ENCODE measurements at places on chromosomes 7 and 10.

GRCh38 chr7:44046321-44047061 is 2.0 kb downstream of the DBNL start:
- no peak for DNase-seq

- no peak for DNase-seq
These were observed 77.9 kb downstream of the SGMS1 start for GRCh38 chr10:50545846-50546245.

GRCh38 chr10:53422223-53422888 is 649.8 kb upstream of the MBL2 start:
- no peak for DNase-seq

- no peak for DNase-seq
These were observed 29.0 kb downstream of the MGAM2 start for GRCh38 chr7:142140401-142140959.

GRCh38 chr10:77907900-77908717 is 18.4 kb downstream of the DLG5 start:
- DNase-seq = no peak

- DNase-seq = no peak
These were observed 257.4 kb downstream of the KCNMA1 start for GRCh38 chr10:77380191-77380590.

DNA sequence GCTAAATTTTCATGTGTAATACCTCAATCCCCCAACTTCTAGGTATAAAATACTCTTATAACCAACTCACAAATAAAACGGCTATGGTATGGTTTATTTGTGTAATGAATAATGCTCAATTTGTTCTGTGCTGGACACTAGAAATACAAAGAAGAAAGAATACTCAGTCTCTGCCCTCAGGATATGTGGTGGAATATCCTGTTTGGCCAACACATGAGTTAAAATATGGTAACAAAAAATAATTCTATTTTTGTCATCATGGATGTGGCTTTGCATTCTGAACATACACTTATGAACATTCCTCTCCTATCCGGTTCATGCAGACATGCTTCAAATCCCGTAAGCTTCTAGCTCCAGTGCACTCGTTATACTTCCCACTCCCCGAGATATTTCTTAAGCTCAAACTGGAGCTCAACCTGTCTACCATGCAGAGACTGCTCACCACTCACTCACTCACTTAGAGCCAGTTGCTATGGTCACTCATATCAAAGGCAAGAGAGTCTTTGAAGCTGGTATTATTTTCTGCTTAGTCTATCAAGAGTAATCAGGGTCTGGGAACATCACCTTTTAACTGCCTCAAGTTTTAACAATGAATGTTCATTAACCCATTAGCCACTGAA is 53.8 kb upstream of the SLC16A12 start:
- no peak for DNase-seq

DNA sequence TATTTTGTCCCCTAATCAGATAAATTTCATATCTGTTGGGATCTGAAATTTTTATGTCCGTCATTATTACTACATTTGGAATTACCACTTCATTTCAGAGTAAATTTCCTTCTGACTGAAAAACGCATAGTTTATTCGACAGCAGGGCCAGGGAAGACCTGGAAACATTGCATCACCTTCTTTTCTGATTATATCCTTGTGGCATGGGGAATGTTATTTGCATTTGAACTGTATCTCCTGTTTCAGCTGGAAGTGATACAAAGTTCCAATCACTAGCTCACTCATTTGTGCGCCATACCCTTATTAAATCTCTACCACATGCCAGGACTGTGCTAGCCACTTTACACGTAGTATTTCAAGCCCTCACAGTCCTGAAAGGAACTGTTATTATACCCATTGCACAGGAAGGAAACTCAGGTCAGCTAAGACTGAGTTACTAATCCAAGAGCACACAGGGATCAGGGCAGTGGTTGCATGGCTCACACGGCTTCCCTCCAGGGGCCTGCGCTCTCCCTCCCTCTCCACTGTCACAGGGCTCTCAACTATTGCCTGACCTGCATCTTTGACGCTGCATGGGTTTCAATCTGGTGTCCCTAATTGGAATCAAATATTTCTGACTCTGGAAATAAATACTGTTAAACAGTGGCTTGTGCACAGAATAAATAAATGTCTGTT is 84.4 kb upstream of the NANOS1 start:
- DNase-seq = no peak

GRCh38 chr7:20330928-20331909 is 519 bp downstream of the ITGB8 start:
- no peak for DNase-seq

DNA sequence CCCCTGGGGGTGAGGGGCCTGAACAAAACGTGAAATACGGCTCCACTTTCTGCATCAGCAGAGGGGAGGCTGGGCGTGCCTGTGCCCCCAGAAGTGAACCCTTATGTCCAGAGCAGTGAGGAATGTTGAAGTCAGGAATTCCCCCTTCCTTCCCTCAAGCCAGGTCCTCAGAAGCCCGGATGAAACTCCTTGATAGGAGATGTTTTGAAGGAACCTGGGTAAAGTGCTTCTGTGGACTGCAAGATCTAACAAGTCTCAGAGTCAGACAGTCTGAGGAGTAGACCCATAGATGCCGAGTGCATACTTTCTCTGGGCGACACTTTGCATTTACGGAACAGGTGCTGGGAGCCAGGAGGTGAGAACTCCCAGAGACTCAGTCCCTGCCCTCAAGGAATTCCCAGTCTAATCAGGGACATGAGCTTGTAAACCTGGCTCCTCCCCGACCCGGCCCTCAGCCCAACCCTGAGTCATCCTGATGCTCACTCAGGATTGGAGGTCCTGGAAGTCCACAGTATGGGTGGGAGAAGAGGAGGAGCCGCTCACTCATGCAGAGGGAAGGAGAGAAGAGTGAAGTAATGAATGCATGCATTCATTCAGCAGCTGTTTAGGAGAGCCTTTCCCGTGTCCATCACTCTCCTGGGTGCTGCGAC is 179.5 kb upstream of the ITGB1 start:
- no peak for DNase-seq

- DNase-seq = no peak
These were observed 57.3 kb downstream of the ZNF438 start for GRCh38 chr10:30974355-30974754.

DNA sequence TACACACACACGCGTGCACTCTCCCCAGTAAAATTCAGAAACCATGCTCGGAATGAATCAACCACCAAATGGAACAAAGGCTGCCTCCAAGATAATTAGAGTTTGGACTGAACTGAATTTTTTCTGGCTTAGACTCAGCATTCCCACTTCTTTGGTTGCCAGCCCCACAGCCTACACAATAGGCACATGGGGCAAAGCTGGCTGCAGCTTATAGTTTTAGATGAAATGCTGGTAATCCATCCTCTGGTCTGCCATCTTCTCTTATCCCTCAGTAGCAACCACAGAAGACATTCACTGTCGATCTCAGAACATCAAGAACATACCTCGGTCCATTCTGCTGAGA is 44.2 kb downstream of the PDE1C start:
- DNase-seq = no peak

- peak; percentile 43 for DNase-seq
These were observed 657 bp downstream of the HACD1 start for GRCh38 chr10:17616403-17617030.

DNA sequence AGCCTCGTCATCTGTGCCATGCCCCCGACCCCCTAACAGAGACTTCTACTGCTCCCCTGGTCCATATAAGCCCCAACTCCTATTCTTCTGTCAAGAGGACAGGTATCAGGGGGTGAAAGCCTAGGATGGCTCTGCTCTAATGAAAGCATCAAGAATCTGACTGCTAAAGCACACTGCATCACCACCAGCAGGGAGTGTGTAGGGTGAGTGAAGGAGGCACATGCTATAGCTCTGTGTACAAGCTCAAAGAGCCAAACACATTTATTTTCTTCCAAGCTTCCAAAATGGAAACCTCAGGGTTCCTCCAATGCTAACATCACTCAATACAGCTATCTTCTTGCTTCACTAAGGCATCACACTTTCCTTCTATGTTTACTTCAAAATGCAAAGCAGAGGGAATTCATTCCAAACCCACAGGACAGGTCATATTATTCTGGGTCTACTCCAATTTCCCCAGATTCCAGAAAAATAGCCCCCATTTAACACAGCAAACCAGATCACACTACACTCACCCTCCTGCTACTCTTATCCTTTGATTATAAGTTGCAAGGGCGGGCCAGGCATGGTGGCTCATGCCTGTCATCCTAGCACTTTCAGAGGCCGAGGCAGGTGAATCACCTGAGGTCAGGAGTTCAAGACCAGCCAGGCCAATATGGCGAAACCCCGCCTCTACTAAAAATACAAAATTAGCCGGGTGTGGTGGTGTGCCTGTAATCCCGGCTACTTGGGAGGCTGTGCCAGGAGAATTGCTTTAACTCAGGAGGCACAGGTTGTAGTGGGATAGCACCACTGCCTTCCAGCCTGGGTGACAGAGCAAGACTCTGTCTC is 36.6 kb downstream of the RHEB start:
- DNase-seq = no peak

GRCh38 chr10:31554556-31554955 is 235.5 kb downstream of the ZEB1 start:
- no peak for DNase-seq

- DNase-seq = no peak
These were observed 21.2 kb downstream of the MAT1A start for GRCh38 chr10:80268266-80268665.

DNA sequence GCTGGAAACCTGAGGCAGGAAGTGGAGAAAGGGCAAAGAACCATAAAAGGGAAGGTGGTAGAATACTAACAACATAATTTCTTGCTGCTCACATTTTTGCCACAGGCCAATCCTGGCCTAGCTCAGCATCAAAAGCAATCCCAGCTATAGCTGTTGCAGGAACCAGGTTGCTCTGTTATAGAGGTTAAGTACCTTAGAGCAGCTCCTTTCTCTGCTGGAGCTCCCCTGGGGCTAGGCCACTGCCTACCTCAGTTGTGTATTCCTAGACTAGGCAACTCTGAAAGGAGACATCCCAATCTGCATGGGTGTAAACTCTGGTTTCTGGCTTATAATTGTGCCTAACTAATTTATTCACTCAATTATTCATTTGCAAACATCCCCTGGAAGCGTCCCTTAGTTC is 108.4 kb downstream of the ZNF365 start:
- no peak for DNase-seq

GRCh38 chr7:42090056-42090455 is 147.0 kb downstream of the GLI3 start:
- DNase-seq = no peak

- DNase-seq = no peak
These were observed 2.8 kb downstream of the TRIL start for GRCh38 chr7:28955356-28955717.

DNA sequence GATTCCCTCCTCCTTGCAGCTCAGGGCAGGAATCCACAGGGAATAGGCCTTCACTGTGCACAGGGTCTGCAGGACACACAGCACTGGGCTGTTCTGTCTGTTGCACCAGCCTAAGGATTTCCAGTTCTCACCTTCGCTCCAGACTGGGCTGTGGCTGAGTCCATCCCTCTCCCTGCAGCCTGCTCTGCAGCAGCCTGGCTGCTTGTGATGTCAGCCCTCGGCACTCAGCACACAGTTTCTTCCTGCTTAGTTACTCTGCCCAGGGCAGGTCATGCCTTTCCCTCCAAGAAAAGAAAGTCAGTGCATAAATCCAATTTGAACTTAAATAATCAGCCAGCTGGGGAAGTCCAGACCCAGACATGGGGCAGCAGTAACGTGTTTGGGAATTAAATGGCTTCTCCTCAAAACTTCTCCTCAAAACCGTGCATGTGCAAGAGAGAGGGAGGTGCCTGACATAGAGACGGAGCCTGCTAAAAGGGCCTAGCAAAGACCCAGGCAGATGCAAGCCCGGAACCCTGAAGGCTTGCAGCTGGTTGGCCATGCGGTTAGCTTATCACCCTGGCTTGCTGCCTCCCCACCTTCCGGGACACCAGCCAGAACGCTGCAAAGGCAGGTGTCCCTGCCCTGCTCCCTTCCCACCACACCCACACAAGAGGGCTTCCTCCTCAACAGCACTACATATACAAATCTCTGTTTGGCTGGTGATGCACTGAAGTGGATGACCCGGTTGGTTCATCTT is 10.9 kb upstream of the GDF2 start:
- no peak for DNase-seq

DNA sequence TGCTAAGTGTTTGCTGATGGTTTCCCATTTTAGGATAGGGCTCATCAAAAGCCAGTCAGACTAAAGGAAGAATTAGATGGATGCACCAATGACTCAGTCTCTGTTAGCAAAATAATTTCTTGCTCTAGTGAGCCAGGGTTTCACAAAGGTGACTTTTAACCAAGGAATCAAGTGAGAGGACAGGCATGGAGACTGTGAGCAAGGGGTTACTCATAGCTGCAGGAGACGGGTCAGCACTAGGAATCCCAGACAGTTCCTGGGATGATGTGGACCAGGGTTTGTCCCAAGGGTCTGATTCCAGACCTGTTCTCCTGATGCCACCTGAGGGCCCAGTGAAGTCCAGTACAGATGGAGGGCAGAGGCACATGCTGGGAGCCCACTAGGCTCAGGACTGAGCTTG is 138.1 kb downstream of the NOC3L start:
- no peak for DNase-seq

DNA sequence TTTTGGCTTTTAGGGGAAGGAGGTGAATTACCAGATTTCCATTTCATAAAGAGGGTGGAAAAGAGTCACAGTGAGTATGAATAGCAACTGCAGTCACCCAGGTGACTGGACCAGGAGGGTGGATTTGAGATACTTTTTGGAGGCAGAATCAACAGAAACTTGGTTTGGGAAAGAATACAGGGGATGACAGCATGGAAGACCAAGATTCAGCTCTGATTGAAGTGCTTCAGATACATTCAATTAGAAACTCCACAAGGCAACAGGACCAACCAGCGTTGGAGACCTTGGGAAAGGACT is 83.0 kb downstream of the SGMS1 start:
- no peak for DNase-seq

- no peak for DNase-seq
These were observed 83.7 kb downstream of the CARD11 start for GRCh38 chr7:2959828-2960599.

DNA sequence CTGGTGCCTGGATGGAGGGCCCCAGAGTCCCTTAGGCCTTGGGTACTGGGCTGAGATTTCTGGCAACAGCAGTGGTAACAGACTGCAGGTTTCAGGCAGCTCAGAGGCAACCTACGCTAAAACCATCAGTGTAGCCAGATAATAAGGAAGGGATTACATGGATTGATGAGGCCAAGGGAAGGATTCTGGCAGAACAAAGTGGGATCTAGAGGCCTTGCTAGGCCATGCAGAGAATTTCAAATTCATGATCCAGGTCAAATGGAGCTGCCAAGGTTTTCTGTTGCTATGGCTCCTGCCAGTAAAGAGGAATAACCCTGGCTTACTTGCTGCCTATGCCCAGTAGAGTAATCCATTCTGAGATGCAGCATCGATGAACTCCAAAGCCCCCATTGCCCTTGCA is 445.7 kb downstream of the ADRA2A start:
- DNase-seq = no peak

DNA sequence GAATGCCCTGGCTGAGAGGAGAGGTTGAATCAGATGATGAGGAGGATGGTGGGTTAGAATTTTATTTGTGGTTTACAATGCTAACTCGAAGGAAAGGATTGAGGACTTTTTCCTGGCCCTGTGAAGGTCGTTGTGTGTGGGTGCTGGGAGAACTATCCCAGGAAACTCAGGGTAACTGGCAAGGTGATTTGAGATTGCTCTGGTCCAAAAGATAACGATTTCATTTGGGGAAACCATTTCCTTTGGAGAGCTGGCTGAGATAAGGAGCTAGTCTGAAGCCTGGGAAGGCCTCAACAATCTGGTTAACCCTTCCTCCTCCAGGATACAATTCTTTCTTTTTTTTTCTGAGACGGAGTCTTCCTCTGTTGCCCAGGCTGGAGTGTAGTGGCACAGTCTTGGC is 33.0 kb downstream of the HK1 start:
- DNase-seq = no peak

Measured in retinal pigment epithelial cell (primary cell).